ENCODE measurements at places on chromosomes 4 and X.

DNA sequence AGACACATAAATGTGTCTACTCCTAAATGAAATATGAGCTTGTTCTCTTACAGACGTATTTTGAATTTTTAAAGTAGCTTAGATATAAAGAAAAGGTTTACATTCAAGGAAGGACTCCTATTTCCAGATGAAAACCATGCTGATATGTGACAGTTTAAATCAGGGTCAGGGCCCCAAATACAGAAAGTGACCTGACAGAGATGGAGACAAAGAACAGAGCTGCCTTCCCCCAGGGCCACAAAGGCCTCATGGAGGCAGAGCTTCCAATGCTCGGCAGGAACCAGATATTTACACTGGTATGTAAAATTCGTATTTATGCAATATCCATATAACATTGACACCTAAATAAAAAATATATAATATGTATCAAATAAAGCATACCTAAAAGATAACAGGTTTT, 124.0 kb downstream of the PRDM5 start:
- DNase-seq = no peak

DNA sequence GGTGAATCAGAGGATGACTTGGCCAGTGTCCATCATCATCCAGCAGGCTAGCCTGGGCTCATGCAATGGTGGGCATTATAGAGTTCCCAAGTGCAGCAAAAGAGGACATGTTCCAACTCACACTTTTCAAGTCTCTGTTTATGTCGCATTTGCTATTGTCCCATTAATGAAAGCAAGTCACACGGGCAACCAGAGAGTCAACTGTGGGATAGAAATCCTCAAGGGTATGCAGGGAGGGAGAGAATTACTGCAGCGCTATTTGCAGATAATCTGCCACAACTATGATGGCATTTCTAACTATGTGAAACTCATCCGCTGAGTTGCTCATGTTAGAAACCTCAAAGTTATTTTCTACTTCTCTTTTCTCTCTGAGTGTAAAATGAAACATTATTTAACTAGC, 78.5 kb upstream of the TAB3 start:
- no peak for DNase-seq

DNA sequence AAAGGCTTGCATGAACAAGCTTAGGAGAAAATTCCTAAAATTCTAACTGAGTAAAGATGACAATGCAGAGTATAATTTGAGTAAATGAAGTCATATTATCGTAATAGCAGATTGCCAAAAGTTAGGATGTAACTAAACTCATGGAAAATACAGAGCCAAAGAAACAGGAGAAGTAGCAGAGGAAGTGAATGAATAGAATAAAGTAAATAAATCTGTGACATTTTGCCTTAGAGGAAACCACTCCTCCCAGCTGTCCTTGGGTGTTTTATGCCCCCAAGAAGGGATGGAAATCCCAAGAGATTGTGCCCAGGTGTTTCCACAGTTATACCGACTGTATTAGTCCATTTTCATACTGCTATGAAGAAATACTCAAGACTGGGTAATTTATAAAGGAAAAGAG, 1.9 kb upstream of the BMX start:
- no peak for DNase-seq

DNA sequence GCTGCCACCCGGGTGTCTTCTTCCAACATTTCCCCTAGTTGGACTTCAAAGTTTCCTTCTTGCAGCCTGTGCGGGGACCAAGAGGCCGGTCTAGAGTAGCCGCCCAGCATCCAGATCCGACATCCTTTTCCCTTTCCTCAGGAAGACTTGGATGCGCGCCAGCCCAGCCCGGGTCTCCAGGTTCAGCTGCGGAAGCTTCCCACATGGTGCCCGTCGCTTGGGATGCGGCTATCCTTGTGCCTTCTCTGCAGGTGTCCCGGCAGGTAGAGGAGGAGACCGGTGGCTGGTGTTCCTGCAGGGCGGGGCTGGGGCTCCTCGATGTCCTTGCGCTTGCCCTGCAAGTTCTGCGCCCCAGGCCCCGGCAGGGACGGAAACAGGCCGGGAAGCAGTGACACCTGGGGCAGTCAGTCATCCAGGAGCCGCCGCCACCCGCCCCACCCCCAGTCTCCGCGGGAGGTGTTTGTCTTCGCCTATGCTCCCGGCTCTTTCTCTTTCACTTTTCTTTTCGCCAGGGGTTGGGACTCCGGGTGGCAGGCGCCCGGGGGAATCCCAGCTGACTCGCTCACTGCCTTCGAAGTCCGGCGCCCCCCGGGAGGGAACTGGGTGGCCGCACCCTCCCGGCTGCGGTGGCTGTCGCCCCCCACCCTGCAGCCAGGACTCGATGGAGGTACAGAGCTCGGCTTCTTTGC, at the start of gene IL15:
Gene IL15 (plus strand): TSS at position 502 of the 689 bp plus-strand sequence. CDS start 82,882 bp downstream, outside the sequence.
- DNase-seq = peak; percentile 76

GRCh38 chr4:147332091-147332490, 148.8 kb upstream of the EDNRA start:
- no peak for DNase-seq

DNA sequence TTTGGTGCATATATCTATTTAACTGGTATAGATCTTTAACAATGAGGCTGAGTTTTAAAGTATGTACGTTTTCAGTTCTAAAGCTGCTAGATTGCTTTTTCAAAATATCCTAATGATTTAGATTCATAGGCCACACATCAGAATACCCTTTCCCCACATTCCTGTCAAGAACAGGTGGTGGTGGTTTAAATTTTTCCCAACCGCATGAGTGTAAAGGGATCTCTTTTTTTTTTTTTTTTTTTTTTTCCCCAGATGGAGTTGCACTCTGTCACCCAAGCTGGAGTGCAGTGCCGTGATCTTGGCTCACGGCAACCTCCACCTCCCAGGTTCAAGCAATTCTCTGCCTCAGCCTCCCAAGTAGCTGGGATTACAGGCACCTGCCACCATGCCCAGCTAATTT, 28.0 kb downstream of the NUP54 start:
- DNase-seq = no peak

GRCh38 chrX:119887721-119888425, 7.8 kb upstream of the AKAP14 start:
- peak; percentile 62 for DNase-seq

GRCh38 chr4:165016971-165017370, 14.8 kb upstream of the TRIM60 start:
- DNase-seq = no peak

DNA sequence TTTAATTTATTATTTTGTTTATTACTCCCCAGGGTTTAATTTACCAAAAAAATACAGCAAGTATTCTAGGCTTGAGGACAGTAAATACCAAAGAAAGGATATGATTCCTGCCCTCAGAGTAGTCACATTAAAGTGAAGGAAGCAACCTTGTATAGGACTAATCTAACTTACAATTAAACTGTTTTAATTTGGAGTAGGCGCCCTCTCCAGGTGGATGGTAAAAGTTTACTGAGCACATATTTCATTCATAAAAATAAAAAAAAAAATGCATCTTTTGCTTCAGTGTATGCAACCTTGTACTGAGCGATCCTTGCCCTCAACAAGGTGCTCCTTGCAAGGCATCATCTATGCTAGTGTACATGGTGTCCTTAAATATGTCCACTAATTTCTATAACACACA, 72.0 kb upstream of the MAGEB16 start:
- DNase-seq = no peak

GRCh38 chrX:2484256-2484655, 16.5 kb downstream of the DHRSX start:
- DNase-seq = no peak

DNA sequence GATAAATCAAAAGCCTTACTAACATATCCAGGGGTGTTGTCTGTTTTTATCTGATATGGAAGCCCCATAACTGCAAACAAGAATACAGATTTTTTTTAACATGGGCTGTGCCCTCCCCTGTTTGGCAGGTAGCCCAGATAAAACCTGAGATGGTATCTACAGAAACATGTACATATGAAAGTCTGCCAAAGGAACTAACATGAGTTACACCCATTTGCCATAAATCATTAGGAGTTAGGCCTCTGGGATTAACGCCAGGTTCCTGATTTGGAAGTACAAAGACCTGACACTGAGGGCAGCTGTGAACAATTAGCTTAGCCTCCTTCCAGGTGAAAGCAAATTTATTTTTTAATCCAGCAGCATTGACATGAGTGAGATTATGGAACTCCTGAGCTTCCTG, 264.3 kb downstream of the TECRL start:
- no peak for DNase-seq

DNA sequence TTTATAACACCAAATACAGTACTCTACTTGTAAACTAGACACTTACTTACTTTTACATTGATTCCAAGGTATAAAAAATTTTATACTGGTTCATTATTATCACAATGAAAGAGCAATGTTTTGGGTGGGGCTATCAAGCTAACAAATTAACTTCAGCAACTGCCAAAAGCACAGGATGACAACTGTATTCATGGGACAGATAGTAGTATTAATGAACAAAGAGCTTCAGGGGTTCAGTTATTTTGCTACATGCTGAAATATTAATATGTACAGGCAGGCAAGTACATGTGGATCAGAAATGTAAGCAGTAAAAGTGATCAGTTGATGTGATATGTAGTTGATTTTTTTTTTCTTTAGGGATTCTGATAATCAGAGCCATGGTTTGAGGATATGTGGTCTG, 112.9 kb downstream of the NAA11 start:
- no peak for DNase-seq

DNA sequence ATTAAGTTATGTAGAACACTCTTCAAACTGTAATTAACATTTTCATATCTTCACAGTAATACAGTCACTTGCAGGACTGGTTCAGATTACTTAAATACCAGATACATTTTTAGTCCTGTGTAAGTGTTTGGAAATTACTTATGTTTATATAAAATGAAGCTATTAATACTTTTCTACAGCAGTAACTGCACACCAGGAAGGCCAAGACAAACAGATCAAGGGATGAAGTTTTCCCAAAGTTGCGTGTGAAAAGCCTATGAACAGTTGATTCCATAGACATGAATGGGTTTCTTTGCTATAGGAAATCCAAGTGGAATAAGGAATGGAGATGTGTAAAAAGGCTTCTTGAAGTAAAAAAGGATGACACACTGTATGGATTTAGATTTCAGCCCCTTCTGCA, 28.9 kb upstream of the DRP2 start:
- no peak for DNase-seq

All from CD4-positive, alpha-beta T cell treated with Interleukin-12 subunit alpha and Interleukin-12 subunit beta, for 1 hour (primary cell).